ENCODE measurements at places on chromosomes 5 and 9.

GRCh38 chr9:112274600-112274999 is 58.8 kb downstream of the PTBP3 start:
- DNase-seq: no peak

- DNase-seq: no peak
Measured at GRCh38 chr9:93963969-93964368, 8.8 kb upstream of the BARX1 start.

DNA sequence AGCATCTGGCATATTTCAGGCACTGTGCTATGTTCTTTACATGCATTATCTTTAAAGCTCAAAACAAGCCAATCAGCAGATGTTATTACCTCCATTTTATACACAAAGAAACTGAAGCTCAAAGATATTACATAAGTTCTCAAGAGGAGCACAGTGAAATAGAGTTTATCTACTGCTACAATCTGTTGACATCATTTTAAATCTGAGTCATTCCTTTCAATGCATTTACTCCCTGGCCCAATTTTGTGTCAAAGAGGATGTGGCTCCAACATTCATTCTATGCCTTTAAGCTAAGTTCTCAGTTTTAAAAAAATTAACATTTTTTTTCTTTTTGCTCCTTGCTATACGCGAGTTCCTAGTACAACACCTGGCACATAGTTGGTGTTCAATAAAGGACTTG is 486.3 kb upstream of the ZNF462 start:
- DNase-seq: no peak

DNA sequence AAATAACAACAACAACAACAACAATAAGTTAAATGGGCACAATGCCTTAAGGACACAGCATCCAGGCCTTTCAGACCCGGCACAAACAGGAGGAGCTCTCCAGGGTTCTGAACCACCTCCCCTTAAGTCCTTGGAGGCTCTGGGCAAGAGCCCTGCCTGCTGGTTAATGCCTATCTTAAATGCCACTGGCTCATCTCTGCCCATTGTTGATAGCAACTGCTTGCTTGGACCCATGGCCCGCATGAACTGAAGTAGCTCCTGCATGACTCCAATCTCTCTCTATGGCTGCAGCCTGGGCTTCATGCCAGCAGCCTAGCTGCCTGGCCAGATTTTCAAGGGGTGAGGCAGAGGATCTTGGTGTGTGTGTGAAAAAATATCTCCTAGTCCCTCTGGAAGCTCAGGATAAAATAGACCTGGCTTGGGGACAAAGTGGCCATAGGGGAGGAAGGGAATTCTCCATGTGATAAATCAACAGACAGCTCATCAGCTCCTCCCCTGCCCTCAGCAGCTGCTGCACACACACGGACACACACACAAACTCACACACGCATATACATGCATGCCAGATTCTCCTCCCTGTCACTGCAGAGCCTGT is 27.4 kb downstream of the FAM219A start:
- no peak for DNase-seq

DNA sequence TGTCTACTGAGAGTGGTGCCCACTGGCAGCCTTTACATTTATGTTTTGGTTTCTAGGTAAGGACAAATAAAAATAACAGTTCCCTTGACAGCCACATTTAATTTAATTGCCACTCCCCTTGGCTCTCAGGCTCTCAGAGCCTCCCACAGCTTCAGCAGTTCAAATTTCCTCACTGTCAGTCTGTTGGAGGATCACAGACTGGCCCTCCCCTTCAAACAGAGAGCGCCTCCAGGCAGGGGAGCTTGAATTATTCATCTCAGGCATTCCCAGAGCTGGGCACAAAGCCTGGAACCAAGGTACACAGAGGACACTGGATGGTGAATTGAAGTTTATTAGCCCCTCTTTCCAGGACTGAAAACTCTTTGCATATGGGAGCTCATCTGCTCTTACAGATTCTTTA is 407.7 kb downstream of the SPOCK1 start:
- no peak for DNase-seq

- no peak for DNase-seq
Measured at GRCh38 chr5:14713476-14714390, 49.2 kb downstream of the OTULIN start.

DNA sequence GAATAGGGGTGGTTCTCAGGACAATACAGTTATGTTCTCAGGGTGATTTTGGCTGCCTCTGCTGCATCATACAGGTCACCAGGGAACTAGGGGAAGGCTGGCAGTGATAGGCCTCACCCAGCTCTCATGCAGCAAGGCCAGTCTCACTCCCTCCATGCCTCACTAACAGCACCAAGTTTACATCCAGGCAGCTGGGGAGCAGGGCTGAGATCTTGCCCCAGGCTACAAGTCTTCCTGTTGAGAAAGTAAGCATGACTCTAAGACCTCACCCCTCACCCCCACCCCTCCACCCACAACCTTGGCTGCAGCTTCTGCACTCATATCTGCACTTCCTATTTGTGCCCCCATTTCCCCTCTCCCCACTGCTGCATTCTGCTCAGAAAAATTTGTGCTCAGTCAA is 481.2 kb downstream of the ACTL7B start:
- DNase-seq: no peak

- no peak for DNase-seq
Measured at GRCh38 chr9:114112778-114113584, 13.9 kb upstream of the KIF12 start.

- DNase-seq: no peak
Measured at GRCh38 chr9:15764131-15764530, 211.3 kb downstream of the CCDC171 start.

- no peak for DNase-seq
Measured at GRCh38 chr9:37988602-37989001, 80.4 kb downstream of the SHB start.

DNA sequence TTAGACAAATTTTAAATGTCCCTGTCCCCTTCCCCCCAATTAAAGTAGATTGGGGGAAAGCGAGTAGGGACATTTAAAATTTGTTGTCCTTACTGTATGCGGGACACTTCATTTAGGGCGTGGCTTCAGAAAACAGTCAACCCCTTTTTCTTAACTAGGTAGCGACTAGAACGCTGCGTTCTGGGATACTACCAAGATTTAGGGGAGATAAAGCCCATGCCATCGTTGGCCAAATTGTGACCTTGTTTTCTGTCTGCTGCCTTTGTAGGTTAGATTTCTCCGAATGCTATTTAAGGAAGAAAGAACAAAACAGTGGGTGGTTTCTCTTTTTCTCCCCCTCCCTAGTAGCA is 1.2 kb downstream of the CKS2 start:
- no peak for DNase-seq

DNA sequence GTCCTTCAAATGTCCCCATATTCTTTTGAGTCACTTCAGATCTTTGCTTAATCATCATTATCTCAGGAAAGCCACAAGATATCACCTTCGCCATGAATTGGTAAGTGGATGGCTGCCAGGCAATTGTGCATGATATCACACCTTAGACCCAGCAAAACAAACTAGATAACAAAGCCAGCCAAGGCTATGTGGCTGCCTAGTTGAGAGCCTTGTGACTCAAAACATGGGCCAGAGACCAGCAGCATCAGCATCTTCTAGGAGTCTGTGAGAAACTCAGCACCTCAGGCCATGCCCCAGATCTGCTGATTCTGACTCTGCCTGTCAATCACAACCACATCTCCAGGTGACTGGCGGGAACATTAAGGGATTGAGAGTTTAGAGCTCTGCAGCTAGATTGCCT is 82.8 kb downstream of the SLIT3 start:
- no peak for DNase-seq

DNA sequence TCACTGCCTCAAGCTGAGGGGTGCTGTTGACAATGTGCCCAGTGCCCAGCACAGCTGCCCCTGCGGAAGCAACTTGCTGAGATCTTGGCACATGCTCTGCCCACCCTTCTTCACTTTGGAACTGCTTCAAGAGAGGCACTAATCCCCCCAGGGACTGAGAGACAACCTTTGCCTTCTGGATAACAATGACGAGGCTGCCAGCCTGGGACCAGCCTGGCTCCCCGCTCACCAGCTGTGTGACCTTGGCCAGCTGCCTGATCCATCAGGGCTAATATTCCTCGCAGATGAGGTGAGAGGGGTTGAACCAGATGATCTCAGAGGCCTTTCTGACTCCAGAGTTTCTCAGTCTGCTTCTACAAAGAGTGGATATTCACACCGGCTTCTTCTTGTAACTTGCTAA is 81.0 kb downstream of the SHB start:
- DNase-seq: no peak

- no peak for DNase-seq
Measured at GRCh38 chr5:14444161-14444560, 137.4 kb upstream of the OTULINL start.

DNA sequence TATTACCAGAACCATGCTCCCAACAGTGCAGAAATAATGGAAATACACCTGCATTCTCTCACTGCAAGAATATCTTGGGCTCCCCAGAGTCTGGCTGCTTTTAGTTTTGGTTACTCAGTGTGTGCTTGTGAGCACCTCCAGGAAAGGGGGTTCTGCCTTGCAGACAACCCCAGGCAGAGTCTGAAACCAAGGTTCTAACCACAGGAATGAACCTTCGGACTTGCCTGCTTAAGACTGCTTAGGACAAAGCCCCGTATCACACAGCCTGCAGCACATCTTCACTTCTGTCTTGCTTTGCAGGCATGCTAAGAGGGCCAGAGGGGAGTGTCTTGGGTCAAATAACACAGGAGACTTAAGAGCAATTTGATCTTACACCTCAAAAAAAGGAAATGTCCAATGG is 94.8 kb upstream of the SPATA31C2 start:
- no peak for DNase-seq

DNA sequence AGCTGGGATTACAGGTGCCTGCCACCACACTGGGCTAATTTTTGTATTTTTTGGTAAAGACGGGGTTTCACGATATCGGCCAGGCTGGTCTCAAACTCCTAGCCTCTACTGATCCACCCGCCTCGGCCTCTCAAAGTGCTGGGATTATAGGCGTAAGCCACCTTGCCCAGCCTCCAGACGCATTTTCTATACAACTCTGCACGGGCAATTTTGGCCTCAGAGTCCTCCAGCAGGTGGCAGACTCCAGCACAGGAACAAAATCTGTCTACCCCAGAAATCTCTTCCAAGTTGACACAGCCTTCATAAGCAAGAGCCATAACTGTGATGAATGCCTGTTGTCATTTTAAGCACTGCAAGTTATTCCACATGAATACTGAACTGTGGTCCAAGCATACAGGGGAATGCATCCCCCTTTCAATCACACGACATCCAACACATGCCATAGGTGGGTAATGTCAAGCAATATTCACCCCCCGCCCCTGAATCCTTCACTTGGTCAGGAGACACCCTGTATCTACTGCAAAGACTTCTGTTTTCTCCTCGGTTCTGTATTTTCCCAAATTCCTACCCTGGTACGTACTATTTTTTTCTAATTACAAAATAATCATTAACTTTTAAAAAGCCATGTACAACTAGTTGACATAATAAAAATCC is 50.8 kb downstream of the ALDH7A1 start:
- no peak for DNase-seq

- no peak for DNase-seq
Measured at GRCh38 chr5:138926688-138927448, 51.7 kb upstream of the LRRTM2 start.

DNA sequence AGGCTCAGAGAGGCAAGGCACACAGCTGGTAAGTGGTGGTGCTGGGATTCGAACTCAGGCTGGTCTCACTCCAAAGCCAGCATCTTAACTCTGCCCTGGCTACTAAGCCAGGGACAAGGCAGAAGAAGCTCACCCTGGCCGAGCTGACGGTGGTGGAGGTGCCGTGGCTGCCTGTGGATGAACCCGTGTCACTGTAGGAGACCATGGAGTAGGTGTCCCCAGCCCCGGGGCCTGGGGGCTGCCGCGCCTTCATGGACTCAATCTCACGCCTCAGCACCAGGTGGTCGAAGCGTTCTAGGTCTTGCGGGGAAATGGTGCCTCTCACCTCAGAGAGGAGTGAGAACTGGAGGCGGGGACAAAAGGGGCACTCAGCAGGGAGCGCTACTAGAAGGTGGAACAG is 35.4 kb upstream of the AKNA start:
- DNase-seq: no peak

- DNase-seq: no peak
Measured at GRCh38 chr5:115847290-115847689, 5.6 kb downstream of the AP3S1 start.

- no peak for DNase-seq
Measured at GRCh38 chr5:109230369-109230768, 179.4 kb downstream of the PJA2 start.

GRCh38 chr9:109972026-109972882 is 192.3 kb downstream of the PALM2AKAP2 start:
- DNase-seq: no peak

DNA sequence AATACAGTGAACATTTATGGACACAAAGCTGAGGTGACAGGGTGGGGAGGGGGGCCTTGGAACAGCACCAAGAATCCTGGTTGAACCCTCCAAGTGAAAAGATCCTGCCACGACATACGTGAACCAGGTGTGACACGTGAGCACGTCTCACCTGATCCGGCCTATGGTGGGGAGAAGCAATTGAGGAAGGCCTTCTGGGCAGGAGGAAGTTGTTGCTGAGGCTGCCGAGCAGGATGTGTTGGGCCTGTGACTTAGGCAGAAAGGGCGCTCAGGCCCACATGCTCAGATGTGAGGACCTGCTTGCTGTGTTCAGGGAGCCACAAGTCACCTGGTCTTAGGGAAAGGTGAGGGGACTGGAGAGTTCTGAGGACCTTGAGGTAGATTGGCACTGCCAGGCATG is 2.5 kb upstream of the MAPK9 start:
- DNase-seq: no peak

DNA sequence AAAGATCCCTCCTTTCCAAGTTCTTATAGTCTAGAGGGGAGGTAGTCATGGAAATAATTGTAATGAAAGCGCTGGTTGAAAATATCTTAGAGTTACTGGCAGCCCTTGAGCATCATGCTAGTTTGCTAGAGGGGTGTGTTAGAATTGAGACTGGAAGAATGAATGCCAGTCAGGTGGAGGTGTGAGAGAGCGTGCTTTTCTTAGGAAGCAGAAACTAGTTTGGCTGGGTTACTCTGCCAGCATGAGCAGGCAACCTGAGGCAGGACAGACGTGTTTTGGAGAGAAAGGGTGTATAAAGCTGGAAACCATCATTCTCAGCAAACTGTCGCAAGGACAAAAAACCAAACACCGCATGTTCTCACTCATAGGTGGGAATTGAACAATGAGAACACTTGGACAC is 43.6 kb upstream of the DHFR start:
- no peak for DNase-seq

GRCh38 chr9:120714846-120715388 is 647 bp upstream of the MEGF9 start:
- no peak for DNase-seq

DNA sequence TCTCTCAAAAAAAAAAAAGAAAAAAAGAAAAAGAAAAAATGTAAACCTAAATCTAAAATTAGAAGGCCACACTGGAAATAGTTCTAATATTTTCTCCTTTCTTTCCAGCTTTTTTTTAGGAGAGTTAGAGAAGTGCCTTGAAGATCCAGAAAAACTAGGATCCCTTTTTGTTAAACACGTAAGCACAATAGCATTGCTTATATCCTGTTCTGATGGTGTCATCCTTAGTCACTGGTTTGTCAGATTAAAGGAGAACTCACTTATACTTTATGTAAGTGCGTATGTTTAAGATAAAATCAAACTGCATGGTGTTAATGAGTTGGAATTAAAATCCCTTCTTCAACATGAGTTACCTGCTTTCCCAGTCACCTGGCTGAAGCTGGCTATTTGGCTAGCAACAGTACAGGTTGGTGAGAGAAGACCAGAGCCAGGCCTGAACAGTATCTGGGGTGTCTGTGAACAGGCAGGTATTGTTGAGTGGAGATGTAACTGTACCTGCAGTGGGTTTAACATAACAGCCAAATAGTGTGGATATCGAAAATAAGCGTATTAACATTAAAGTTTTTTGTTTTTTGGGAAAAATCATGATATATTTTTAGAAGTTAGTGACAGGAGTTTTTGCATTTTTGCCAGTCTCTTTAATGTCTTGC is 104.7 kb upstream of the OTULINL start:
- no peak for DNase-seq

GRCh38 chr5:150377964-150378694 is 20.6 kb downstream of the TCOF1 start:
- no peak for DNase-seq
